RCC 7860 (cell line): ENCODE measurements at places on chromosomes 1 and 21.

DNA sequence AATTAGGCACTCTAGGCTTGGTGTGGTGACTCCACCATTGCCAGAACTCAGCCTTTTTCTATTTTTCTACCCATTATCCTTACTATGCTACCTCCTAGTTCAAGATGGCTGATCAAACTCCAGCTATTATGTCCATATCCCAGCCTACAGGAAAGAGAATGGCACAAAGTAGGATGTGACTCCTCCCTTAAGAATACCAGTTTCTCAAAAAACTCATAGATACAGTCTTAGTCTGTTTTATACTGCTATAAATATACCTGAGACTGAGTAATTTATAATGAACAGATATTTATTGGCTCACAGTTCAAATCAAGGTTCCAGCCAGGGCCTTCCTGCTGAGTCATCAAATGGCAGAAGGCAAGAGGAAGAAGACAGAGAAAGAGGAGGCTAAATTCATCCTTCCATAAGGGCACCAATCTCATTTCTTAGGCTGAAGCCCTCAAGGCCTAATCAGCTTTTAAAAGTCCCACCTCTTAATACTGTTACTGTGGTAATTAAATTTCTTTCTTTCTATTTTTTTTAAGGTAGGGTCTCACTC lies 542.8 kb upstream of the BEND5 start:
- no peak for DNase-seq

GRCh38 chr1:3889936-3890335 lies 10.1 kb downstream of the C1orf174 start:
- DNase-seq, result no peak

DNA sequence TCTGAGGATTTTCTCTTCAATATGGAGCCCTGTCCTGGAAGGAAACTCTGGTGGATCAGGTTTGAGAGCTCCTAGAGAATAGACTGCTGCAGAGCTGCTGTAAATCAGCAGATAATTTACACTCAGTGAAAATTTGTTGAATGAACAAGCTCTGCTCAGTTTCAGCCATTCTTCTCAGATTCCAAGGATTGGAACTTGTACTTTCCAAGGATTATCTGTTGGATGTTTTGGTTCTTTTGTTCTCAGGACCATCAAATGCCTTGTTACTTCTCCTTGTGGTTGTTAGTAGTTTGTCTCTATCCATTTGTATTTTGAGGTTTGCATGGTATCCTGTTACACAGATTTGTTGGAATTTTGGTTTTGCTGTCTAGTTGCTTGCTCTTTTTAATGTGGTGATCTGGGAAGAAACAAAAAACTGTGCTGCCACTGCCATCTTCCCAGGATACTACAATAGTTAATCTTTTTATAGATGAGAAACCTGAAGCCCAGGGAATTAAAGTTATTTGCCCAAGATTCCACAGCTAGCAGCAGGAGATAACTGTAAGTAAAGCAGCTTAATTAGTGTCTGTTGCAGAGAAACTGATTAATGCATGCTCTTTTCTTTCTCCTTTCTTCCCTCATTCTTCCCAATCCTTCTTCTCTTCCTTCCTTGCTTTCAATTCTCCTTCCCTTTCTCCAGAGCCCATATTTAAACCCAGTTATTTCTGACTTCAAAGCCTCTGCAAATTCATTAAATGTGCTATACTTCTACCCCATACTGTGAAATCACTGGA lies 21.7 kb upstream of the KIFAP3 start:
- DNase-seq, result no peak

GRCh38 chr1:21696931-21697330 lies 27.8 kb upstream of the RAP1GAP start:
- DNase-seq, result no peak

- no peak for DNase-seq
Measured at GRCh38 chr1:218529646-218530300, 184.6 kb downstream of the TGFB2 start.

DNA sequence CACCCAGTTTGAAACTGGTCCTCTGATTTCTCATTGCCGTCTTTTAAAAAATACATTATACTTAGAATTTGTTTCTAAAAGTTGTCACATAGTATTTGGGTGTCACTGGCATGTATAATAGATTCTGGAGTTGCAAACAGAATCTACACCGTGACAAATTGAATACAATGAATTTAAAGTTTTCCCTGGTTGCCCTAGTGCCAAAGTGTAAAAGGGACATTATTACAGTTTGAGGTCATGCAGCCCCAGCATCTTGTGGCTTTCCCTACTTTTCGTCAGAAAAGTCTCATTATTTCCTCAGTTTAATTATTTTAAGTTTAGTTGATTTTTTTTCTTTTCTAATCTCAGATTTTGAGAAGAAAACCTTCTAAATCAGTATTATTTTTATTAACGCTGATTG lies 155.9 kb downstream of the DISP1 start:
- no peak for DNase-seq
